SJCRH30 (cell line): ENCODE measurements at places on chromosomes 3 and 15. TPM values are rescaled to one million over a fixed set of nuclear protein-coding genes. Genes with fewer than 3 reads are reported as not detected.

- peak overlapping the region; percentile 17; the same call in 1 of the 2 replicates for H3K27ac ChIP-seq
- H3K4me3 ChIP-seq: no peak overlapping the region
- peaks cover 10% of the 10 kb centered on the region for H3K4me1 ChIP-seq
- H3K36me3 ChIP-seq: no peaks in the 10 kb centered on the region
Measured at GRCh38 chr3:138921316-138922292, 25.3 kb downstream of the FOXL2 start.

GRCh38 chr3:171791692-171792076 is 18.6 kb downstream of the PLD1 start:
- peak overlapping the region; percentile 96 for H3K27ac ChIP-seq
- H3K4me1 ChIP-seq: peaks cover 36% of the 10 kb centered on the region
- no peaks in the 10 kb centered on the region for H3K36me3 ChIP-seq
- peak; percentile 36 for DNase-seq
- no peaks in the 10 kb centered on the region for H3K27me3 ChIP-seq

DNA sequence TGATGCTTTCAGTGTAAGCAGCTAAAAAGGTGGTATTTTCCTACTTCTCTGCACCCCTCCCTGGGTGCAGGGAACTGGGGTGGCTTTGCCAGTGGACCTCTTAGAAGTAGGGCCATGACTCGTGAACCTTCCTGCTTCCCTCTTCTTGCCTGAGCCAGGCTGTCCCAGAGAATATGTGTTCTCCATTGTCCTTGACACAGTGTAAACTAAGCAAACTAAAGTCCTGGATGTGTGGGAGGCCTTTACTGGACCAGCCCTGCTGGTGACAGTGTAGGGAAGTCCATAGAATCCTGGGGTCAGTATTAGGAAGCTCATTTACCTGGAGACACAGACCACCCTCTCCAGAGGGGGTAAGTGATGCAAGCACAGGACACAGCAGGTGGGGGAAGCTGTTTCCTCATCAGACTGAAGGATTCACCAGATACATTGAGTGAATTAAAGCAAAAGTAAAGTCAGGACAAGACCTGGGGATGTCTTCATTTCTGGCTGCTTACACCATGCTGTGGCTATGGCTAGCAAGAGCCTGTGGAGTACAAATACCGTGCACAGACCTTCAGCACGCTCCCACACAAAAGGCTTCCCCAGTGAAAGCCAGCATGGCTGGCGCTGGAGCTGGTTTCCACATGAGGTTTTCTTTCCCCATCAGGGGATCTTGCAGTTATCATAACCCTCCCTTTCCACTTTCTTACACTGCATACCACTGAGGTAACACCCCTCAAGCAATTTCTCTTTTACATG is 64.8 kb upstream of the LPP start:
- DNase-seq: no peak
- no peaks in the 10 kb centered on the region for H3K4me1 ChIP-seq
- no peaks in the 10 kb centered on the region for H3K27me3 ChIP-seq

- H3K27ac ChIP-seq: no peak overlapping the region
- H3K27me3 ChIP-seq: no peaks in the 10 kb centered on the region
- DNase-seq: no peak
- no peaks in the 10 kb centered on the region for H3K4me1 ChIP-seq
Measured at GRCh38 chr3:61522626-61523025, 38.7 kb upstream of the PTPRG start.

Gene RARB
- 0.18 and 0.46 TPM in 2 replicates for total RNA-seq

Gene APBA2
- 11.1 and 11.9 TPM in 2 replicates for total RNA-seq
